Articular chondrocyte of knee joint (primary cell): ENCODE measurements at places on chromosomes 5 and 9. TPM values are rescaled to one million over a fixed set of nuclear protein-coding genes. Genes with fewer than 3 reads are reported as not detected.

The MAMDC4 gene
- total RNA-seq, result 0.39 and 0.76 TPM in 2 replicates

The RAD23B gene
- 184 and 199 TPM in 2 replicates for total RNA-seq

The TAF1L gene
- under 0.01 TPM in 2 replicates for total RNA-seq

The ZNF454 gene
- total RNA-seq, result 2.5 and 3.0 TPM in 2 replicates
